GM12865 (cell line): ENCODE measurements at places on chromosomes 12 and 14.

GRCh38 chr12:66247741-66248140 lies 54.6 kb upstream of the HELB start:
- no peak for DNase-seq

GRCh38 chr14:77120771-77121743 lies 20.5 kb downstream of the ZDHHC22 start:
- peak; percentile 93 for DNase-seq

GRCh38 chr14:34835312-34835711 lies 39.8 kb downstream of the BAZ1A start:
- no peak for DNase-seq

- peak; percentile 48 for DNase-seq
Observed at GRCh38 chr12:16606201-16606849, 363 bp upstream of the LMO3 start.

DNA sequence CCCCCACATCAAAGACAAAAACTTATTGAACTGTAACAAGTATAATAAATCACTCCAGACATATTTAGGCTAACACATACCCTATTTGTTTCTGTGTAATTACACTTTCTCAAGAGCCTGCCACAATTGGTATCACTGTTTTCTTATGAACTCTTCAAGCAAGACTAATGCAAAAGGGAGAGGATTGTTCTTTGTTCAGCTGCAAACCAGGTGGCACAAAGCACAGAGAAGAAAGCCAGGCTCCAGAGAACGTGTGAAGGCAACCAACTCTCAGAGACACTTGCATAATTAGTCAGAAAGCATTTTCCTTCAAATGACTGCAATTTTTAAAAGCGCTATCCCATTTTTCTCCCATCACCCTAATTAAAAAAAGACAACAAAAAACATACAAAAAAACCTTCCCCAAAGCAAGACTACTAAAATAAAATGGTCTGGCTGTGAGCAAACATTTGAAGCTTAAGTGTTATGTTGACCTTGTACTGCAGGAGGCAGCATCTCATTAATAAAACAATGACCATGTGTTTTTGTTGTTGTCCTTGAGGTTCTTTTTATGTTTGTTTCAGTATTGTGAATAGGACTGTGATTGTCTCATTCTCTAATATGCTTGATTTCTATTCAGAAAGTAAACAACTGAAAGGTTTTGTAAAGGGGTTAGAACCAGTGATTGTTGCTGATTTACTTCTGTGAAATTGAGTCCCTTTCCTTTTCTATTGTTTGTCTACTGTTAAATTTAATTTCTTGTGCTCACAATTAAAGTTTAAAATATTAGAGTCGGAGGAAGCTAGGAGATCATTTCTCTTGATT lies 452.7 kb upstream of the PDE3A start:
- peak; percentile 63 for DNase-seq

GRCh38 chr12:124453419-124454351 lies 113.7 kb downstream of the NCOR2 start:
- DNase-seq = peak; percentile 92

- no peak for DNase-seq
Observed at GRCh38 chr14:81236138-81236537, 15.4 kb upstream of the GTF2A1 start.

DNA sequence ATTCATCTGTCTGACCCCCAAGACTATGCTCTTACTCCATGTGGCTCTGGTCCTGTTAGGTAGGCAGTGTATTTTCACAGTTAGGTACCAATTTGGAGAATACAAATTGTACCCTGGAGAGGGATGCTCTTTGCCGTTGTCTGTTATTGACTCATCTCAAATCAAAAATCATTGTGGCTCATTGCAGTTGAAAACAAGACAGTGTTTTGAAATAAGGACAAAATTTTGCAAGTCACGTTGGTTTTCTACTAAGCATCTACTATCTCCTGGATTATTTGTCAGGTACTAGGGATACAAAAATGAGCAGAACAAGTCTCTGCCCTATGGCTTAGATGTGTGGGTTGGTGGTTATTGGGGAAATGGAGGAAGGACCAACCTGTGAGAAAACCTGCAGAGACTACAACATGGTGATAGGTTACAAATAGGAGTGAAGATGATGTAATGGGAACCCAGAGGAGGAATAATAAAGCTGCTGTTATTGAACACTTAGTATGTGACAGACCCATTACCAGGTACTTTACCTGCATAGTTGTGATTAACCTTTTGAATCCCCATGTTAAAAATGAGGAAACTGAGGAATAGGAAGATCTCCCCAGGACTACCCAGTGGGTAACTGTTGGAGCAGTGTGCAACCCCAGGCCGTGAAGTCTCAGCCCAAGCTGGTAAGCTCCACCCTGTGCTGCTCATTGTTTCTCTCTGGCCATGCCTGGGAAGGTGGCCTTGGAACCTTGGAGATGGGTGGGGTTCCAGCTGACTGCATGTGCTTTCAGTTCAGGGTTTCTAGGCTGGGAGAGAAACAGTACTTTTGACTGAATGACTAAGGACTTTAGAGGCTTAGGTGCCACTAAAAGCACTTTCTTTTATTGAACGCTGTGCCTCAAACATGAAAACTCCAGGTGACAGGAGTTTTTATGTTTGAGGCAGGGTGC lies 72.9 kb upstream of the SRSF5 start:
- DNase-seq = peak; percentile 76

- no peak for DNase-seq
Observed at GRCh38 chr14:84707830-84708229, 822.1 kb upstream of the FLRT2 start.

DNA sequence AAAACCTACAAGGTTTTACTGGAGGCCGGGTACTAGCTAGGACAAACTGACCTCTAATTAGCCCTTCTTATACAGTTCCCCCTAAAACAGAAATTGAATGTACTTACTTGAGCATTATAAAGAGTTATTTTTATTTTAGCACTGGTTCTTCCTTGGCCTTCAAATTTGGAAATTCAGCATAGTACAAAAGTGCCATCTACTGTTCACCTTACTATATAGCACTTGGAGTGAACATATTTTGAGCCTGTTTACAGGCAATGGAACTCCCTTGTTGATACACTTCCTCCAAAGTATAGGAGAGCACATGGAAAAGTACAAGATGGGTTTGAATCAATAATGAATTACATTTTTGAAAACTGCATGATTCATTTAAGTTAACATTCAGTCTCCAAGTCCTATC lies 3.9 kb upstream of the POC1B start:
- peak; percentile 48 for DNase-seq

- DNase-seq = no peak
Observed at GRCh38 chr12:16346958-16347357, 487 bp upstream of the MGST1 start.

DNA sequence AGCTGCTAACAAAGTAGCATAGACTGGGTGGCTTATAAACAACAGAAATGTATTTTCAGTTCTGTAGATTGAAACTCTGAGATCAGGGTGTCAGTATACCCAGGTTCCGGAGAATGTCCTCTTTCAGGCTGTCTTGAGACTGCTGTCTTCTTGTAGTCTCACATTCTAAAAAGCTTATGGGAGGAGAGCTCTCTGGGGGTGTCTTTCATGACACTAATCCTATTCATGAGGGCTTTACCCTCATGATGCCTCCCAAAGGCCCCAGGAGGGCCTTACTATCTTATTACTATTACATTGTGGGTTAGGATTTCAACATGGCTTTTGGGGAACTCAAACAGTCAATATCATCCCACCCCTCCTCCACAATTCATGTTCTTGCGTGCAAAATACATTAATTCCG lies 94.3 kb downstream of the AEBP2 start:
- no peak for DNase-seq

DNA sequence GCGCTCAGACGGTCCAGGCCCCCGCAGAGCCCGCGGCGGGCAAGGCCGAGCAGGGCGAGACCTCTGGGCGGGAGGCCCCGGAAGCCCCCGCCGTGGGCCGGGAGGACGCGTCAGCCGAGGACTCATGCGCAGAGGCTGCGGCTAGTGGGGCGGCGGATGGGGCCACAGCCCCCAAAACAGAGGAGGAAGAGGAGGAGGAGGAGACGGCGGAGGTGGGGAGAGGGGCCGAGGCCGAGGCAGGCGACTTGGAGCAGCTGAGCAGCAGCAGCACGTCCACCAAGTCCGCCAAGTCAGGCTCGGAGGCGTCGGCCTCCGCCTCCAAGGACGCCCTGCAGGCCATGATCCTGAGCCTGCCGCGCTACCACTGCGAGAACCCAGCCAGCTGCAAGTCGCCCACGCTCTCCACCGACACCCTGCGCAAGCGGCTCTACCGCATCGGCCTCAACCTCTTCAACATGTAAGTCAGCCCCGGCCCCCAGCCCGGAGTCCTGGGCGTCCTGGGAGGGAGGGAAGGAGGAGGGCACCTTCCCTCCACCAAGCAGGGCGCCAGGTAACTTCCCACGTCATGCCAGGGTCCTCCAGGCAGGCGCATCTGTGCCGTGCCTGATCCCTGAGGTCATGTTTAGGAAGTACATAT lies 72.4 kb downstream of the IQSEC3 start:
- no peak for DNase-seq

DNA sequence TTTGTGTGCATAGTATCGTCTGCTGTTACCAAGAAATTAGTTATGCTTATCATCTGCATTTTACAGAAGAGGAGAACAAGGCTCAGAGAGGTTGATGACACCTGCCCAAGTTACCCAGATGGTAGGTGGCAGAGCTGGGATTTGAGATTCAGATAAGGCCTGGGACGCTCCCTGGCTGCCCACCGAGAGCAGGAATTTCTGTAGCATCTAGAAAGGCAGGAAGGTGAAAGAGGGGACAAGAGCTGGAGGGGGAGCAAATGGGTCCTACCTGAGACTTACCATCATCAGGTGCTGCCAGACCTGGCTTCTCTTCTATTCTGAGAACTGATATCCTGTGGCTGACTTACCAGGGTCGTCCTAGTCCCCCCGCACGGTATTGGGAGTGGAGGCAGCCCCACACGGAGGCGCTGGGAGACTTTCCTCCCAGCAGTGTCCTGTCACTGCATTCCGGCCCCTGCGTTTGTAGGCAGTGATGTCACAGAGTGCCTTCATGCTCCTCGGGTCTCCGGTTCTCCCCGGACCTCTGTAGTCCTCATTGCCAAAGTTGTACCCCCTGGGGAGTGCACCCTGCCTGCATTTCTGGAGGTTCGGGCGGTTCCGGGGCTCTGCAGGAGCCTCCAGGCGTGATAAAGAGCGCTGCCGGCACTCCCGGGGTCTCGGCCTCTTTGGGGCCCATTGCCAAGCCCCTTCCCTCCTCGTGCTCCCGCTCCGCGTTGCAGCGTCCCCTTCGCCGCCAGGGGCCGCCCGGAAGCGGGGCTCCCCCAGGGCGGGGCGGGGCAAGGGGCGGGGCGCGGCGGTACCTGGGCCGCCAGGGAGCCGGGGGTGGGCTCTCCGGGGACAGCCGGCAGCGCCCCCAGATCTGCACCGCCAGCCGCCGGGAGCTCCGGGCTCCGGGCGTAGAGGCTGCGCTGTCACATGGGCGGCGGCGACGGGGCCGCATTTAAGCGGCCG lies at the start of gene CABP1:
Gene CABP1, plus strand, starts transcription at position 856 of the 951 bp plus-strand sequence. Its CDS starts 60 bp downstream, at position 916.
- DNase-seq = peak; percentile 49
